ENCODE measurements at places on chromosomes 2 and 18.

- no peak for DNase-seq
Observed at GRCh38 chr18:70194227-70194890, 11.1 kb downstream of the RTTN start.

- peak; percentile 37 for DNase-seq
Observed at GRCh38 chr2:24021122-24021998, 11.5 kb downstream of the MFSD2B start.

DNA sequence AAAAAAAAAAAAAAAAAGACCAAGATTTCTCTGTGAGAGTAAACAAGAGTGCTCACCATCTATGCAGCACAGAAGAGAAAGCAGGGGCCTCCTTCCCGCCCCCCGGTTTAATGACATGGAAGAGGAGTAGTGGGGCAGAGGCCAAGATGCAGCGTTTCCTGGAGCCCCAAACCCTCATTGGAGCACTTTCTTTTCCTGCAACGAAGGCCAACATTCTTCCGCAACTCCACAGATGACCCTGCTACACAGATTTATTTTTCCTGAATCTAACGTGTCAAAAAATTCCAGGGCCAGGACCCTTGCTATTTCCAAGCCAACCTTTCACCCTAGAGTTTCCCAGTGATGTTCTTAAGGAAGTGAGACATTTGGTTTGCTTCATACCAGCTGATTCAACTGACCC is 189.6 kb downstream of the MIB1 start:
- DNase-seq = no peak

- DNase-seq = no peak
Observed at GRCh38 chr2:20539133-20539719, 92.4 kb downstream of the RHOB start.

GRCh38 chr2:37558623-37559022 is 112.8 kb downstream of the CDC42EP3 start:
- DNase-seq = peak; percentile 86

GRCh38 chr18:2709316-2709715 is 53.8 kb downstream of the SMCHD1 start:
- no peak for DNase-seq

DNA sequence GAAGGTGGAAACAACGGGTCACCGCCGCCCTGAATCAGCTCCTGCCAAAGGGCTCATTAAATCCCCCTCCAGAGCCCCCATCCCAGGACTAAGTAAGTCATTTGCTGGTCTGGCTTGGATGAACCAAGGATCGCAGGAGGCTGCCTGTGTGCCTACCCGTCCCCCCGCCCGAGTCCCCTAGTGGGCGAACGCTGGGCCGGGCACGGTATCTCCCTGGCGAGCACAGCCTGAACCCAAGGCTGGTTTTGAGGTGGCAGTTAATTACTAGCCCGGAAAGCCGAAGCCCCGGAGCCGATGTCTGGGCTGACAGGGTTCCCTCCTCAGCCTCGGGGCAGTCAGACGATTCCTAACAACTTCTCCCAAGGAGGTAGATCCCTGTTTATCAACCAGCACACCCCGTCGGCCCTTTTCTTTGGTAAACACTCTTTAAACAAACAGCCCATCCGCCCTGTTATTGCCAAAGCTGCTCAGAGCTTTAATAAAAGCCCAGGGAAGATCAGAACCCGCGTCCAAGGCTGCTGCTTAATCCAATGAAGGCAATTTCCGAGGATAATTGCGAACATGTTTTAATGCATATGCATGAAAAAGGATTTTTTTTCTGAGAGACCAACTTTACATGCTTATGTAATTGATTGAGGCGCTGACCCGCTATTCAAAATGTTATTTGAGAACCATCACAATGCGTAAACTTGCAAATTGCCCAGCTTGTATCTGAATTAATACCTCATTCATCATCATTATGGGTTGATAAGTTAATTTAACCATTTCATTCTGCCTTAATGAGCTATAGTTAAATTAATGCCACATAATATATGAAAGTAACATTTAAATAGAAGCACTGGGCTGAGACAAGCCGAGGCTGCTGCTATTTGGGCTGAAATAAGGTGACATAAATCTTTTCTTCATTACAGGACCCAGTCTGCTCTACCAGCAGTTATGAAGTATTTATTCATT is 10.5 kb downstream of the EVX2 start:
- DNase-seq = no peak

DNA sequence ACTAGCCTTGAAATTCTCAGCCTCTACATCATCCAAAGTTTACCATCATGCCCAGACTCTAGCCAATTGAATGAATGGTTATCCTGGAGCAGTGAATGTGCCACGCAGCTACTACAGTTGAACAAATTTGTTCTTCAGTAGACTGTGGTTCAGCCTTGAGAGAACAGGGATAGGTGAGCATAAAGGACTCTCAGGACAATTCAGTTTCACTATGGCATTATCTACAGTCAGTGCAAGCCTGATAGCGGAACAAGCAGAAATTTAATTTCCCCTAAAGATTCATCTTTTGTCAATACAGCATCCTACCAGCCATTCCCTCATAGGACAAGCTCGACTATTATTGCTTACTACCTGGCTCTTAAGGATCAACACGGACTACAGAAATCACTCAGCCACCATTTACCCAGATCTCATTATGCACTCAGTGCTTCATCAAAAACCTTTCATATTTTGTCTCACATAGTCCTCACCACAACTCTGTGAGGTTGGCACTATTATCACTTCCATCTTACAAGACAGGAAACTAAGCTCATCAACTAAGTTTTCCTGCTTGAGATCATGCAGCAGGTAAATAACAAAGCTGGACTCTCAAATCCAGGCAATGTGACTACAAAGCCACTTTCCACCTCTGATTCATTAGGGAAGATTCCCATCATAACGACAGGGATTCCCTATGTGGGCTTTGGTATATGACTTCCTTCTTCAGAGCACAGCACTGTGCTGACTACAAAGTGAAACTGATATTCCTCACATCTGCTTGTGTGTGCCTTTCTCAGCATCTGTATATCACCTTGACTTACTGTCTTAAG is 181.5 kb upstream of the ACVR2A start:
- peak; percentile 14 for DNase-seq

DNA sequence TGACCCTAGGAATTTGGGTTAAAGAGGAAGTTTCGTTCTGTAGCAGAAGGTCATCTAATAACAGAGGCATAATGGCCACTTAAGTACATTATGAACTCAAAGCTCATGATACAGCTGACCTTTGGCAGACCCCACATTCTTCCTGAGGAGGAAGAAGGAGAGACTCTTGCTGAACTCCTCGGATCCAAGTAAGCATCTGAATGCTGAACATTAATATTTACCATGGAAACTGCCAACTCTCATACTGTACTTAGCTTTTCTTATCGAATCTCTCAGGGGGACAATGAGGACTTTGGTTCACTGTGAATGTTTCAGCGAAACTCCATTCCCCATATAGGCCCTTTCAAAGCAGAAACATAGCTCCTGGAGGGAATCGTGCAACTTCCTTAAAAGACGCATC is 781.4 kb upstream of the GYPC start:
- DNase-seq = no peak

GRCh38 chr2:223122781-223123180 is 70.8 kb downstream of the KCNE4 start:
- no peak for DNase-seq

DNA sequence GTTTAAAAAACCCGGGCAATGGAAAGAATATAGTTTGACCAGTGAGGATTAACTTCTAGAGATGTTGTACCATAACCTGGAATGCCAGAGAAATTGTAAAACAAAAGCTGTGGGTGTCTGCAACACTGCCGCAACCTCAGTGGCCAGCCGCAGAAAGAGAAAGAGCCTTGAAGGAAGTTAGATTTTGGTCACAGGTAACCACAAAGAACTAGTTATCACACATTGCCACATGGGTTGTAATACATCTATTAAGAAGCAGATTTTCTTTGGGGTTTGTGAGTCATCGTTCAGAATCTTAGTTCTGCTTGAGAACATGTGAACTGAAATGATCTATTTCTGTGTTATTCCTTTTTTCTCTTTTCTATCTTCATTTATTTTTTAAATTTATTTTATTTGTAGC is 222.9 kb upstream of the AGAP1 start:
- peak; percentile 4 for DNase-seq

GRCh38 chr18:32735781-32736180 is 37.0 kb downstream of the KLHL14 start:
- DNase-seq = no peak

GRCh38 chr18:22667616-22668422 is 250.1 kb upstream of the CTAGE1 start:
- no peak for DNase-seq

GRCh38 chr18:79528316-79528695 is 132.6 kb downstream of the NFATC1 start:
- DNase-seq = no peak

- peak; percentile 58 for DNase-seq
Observed at GRCh38 chr2:97660044-97660774, 3.6 kb downstream of the ACTR1B start.

- no peak for DNase-seq
Observed at GRCh38 chr2:144131042-144131441, 388.9 kb downstream of the ZEB2 start.

- DNase-seq = peak; percentile 6
Observed at GRCh38 chr2:137888845-137889244, 75.4 kb upstream of the HNMT start.

DNA sequence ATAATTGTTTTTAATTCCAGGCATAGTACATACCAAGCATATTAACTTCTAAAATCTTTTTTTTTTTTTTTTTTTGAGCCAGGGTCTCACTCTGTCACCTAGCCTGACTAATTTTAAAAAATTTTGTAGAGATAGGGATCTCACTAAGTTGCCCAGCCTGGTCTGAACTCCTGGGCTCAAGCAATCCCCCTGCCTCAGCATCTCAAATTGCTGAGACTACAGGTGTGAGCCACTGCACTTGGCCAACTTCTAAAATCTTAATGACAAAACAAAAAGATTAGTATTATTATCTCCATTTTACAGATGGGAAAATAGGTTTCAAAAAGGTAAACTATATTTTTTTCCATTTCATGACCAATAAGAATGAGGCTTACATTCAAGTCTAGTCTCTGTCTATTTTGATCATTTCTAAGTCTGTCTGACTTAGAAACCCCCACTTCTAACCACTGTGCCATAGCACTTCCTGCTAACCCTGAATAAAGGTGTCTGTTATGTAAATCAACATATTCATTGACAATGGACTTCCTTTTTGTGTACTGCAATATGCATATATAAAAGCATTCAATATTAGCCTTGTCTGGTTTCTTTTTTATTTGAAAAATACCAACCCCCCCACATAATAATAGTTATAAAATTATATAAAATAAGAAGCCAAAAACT is 28.7 kb upstream of the ZEB2 start:
- DNase-seq = peak; percentile 11

- peak; percentile 51 for DNase-seq
Observed at GRCh38 chr2:196925768-196926561, 542 bp downstream of the PGAP1 start.

- peak; percentile 47 for DNase-seq
Observed at GRCh38 chr2:239935789-239936758, 89.1 kb downstream of the NDUFA10 start.

DNA sequence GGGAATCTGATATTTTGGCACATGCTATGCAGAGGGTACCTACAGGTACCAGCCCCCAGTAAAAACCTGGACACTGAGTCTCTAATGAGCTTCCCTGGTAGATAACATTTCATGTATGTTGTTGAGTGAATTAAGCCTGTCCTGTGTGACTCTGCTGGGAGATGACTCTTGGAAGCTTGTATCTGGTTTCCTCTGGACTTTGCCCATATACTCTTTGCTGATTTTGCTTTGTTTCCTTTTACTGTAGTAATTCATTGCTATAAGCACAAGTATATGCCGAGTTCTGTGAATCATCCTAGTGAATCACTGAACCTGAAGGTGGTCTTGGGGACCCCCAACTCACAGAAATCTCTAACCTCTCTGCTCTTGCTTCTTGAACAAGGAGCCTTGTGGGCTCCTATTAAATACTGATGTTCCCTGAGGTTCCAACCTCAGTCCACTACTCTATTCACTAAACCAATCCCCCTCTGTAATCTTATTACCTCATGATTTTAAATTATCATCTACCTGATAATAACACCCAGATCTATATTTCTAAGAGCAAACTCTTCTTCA is 94.3 kb upstream of the WDSUB1 start:
- DNase-seq = no peak

DNA sequence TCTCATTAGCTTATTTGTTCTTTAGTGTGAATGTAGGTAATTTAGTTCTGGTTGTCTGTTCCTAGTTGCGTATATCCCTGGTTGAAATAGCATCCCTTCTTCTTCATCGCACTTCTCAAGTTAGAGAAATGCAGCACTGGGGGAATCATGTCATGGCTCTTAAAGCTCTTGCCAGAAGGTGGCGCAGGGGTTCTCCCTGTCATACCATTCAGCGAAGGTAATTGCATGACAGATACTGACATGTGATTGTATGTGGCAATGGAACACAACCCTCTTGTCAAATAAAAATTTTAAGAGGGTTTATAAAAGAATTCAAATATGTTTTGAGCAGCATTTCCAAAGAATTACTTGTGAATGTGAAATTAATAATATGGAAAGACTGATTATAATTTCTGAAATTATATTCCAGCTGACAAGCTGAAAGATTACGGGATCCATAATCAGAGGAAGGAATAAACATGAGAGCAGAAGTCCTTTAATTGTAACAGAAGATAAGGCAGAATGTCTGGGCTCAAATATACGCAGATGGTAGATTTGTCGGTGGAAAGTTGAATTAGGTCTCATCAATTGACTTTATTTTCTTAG is 411.7 kb downstream of the DSEL start:
- peak; percentile 71 for DNase-seq

DNA sequence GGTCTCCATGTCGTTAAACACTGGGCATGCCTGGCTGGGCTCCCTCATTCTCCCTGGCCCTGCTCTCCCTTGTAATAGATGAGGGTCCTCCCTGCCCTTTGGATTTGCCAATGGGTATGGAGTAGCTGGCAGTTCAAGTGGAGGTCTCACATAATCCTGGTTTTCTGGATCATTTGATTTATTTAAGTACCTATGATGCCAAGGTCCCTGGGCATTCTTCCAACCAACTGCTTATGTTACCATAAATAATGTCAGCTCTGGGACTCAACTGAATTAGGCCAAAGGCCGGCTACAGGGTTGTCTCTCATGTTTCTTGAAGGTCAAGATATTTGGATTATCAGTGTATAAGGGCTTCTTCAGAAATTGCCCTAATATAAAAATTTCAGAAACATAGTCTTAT is 104.9 kb upstream of the LYPD6 start:
- DNase-seq = no peak

- no peak for DNase-seq
Observed at GRCh38 chr2:10931710-10932255, 20.0 kb downstream of the KCNF1 start.

DNA sequence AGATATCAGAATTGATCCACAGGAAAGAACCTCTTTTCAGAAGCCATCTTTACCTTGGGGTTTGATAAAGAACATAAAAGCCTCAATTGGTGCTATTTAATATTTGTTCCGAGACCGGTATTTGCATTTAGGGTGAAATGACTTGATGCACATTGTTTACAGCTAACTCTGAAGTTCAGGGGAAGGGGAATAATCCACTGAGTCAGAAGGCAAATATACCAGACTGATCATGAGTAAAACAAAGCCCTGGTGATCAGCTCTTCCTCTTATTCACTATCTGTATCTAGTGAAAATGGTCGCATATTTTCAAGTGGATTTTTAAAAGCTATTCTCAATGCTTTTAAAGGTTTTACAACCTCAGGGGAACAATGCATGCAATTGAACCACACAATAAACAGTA is 53.0 kb upstream of the ATP8B1 start:
- DNase-seq = no peak
